ENCODE measurements at places on chromosomes 4 and X.

DNA sequence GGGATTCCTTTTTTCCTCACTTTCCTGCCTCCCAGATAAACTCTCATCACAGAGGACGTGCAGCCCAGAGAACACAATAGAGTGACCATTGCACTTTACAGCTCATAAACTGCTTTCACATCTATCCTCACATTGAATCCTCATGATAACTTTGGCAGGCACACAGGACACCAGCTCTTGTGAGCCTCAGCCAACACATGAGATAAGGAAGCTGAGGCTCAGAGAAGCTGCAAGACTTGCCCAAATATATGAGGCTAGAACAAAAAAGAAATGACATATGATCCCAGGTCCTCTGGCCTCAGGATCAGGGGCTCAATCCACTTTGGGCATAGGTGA, 85.0 kb upstream of the CPEB2 start:
- no peak for DNase-seq

- no peak for DNase-seq
Observed at GRCh38 chrX:13793897-13794296, 23.0 kb downstream of the GPM6B start.

DNA sequence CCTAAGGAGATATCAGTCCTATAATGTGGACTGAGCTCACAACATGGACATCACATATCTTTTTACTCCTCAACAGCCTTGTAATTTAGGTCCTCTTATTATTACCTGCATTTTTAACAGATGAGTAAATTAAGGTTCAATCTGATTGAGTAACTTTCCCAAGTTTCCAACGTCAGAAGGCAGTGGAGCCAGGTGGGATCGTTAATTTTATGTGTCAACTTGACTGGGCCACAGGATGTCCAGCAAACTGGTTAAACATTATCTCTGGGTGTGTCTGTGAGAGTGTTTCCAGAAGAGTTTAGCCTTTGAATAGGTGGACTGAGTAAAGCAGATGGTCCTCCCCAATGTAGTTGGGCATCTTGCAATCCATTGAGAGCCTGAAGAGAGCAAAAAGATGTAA, 59.0 kb upstream of the SLIT2 start:
- no peak for DNase-seq

GRCh38 chrX:151974336-151975227, at the start of gene GABRE:
TSS of gene GABRE (minus strand) at chrX:151974676. CDS start at chrX:151974625, 51 bp downstream.
- DNase-seq = no peak

DNA sequence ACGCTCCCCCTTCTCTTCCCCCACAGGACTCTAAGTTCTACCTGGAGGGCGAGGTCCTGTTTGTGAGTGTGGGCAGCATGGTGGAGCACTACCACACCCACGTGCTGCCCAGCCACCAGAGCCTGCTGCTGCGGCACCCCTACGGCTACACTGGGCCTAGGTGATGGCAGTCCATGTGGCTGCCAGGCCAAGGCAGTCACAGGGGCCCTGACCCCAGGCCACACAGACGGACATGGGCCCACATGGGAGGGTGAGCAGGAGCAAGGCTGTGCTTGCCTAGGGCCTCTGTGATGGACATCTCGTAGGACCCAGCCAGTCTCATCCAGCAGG, 10.0 kb upstream of the ADD1 start:
- no peak for DNase-seq

DNA sequence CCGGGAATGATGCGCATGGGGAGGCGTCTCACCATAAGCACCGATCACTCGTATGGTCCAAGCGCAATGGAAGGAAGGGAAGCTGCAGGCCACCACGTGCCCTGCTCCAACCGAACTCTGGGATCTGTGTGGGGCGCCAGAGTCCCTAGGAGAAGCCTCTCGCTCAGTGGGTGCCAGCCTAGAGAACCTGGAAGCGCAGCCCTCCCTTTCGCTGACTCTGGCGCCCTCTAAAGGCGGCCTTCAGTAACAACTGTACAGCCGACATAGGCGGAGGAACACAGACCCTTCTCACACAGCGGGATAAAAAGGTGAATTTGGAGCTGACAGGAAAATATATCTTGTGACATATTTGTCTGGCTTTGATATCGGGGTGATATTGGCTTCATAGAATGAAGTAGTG, 76.0 kb downstream of the INTS6L start:
- peak; percentile 13 for DNase-seq

- DNase-seq = no peak
Observed at GRCh38 chr4:136768925-136769275, 763.4 kb downstream of the PCDH18 start.

DNA sequence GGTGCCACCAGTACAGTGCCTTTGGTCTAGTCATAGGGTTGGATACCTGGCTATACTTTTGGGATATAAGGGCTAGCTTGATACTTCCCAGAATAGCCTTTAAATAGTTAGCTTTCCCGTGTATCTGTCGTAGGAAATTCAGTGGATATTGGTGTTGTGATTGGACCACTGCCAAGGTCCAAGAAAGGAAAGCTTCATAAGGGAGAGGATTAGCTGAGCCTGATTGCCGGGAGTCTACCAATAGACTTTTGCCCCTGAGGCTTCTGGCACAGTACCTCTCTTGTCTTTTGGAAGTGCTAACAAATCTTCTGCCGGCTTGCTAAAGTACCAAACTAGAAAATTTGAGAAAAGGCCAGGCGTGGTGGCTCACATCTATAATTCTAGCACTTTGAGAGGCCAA, 350.6 kb downstream of the CHIC1 start:
- DNase-seq = no peak

DNA sequence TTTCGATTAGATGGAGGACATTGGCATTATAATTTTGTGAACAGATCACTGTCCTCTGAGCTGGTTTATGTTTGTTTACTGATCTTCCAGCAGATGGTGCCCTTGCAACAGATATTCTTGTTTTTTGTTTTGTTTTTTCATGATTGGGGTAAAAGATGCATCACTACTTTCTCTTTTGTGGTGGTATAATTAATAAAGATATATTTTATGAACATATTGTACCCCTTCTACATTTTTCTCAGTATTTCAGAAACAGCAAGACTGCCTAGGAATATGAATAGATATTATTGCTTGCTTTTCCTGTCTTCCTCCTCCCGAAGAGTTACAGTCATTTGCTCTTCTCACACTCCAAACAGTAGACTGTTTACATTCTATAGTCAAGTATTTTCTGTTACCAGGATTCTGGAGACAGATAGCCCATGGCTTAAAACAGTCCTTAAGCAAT, 905.2 kb downstream of the TRAM1L1 start:
- no peak for DNase-seq

GRCh38 chr4:83758285-83758684, 222.4 kb downstream of the GPAT3 start:
- no peak for DNase-seq

GRCh38 chrX:47189906-47190305, 3.7 kb upstream of the UBA1 start:
- DNase-seq = no peak

DNA sequence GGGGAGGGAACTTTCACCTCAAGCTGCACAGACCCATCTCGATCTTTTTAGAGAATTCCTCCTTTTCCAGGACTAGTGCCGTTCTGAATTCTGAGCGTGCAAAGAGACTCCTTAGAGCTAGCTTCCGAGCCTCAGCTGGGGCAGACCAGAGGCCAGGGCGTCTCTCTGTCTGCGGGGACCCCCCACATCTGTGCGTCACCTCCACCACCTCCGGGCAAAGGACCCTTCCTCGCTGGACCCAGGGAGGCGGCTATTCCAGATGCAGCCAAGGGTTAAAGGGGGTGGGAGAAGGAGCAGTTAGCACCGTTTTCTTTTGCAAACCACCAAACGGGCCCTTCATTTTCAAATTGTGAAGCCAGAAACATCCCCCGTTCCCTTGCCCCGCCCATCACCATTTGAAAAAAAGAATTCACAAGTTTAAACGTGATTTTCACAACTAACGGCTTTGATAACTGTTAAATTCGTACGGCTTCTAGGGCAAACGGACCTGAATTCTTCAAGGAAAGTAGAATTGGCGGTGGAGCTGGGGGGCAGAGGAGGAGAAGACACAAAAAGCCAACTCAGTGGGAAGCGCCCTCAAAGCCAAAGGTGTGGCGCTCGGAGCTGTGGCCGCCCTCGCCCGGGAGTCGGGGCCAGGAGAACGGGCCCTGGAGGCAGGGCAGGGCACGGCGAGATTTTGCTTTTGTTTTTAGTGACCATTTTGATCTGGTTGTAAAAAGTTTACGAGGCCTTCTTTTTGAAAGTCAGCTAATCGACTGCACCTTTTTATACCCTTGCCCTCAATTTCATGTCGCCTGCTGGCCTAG, 3.3 kb upstream of the PDGFRA start:
- no peak for DNase-seq

DNA sequence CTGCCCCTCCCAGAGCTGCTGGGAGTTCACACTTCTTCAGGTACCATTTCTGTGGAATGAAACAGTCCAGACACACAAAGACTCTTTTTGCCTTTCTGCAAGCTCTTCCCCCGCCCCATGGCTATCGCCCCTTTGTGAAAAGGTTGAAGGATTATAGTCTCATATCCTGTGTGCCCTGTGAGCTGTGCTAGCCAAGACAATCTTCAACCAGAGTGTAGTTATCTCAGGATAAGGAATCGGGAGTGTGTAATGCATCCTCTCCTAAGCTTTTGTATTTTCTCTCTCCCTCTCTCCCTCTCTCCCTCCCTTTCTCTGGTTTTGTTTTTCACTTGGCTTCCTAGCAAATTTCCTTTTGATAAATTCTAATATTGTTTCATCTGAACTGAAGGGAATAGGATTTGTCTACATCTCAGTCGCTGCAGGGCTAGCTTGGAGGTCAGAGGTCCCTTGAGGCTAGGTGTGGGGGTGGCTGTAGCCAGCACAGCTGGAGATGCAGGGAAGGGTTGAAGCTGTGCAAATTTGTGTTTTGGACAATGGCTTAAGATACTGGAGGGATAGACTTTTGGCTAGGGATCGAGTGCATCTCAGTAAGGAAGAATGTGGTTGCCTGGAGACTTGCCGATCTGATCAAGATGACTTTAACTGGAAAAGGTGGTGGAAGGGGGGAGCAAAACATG, 74.6 kb upstream of the NALF2 start:
- DNase-seq = no peak

- no peak for DNase-seq
Observed at GRCh38 chrX:6748595-6748994, 213.7 kb upstream of the VCX3A start.

DNA sequence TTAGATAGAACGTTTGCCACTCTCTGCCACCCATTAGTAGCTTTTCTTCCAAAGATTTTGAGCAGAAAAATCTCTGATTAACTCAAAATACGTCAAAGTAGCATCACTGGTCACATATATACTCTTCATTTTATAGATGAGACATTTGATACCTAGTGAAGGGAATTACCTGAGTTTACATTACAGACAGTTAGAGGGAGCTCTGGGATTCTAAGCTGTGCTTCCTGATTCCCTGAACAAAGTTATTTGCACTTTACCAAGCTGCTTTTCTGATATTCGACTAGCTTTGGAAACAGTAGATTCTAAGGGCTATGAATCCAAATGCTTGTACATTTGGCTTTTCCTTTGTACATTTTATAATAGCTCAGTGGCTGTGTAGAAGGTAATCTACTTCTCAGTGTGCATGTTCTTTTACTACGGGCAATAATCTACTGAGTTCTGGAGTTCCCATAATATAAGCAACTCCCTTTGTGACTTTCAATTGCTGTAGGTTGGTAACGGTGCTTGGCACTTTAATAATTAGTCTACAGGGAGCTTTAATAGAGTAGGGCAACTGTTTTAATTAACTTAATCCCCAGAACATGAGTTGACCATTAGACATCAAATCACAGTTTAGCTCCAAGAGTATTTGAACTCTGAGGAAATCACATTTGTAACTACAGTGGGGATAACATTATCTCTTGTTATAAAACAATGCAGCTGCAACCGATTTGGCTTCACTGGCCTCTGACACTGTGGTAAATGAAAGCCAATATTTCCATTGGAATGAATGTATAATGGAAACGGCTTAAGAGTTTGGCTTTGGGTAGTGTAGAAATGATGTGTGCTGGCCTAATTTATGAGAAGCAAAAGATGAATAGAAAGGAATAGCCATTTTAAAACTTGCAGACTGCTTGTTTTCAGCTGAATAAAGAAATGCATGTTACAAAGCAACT, 1602.4 kb downstream of the STIM2 start:
- DNase-seq = no peak

- no peak for DNase-seq
Observed at GRCh38 chrX:9853307-9853706, 67.1 kb downstream of the SHROOM2 start.

DNA sequence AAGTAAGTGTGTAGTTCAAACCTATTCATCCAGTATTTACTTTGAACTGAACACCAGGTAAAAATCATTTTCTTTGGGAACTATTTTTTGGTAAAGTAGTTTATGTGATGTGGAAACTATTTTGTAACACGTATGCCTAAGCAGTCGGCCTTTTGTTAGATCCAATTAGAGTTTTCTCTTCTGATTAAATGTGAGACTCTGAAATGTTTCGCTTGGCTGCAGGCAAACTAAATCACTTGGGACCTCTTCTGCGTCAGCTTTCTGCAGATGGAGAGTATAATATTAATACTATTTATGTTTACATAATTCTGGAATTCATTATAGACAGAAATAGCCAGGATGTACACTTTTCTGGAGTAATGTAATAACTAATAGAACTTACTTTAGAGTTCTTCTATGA, 46.9 kb downstream of the BMPR1B start:
- DNase-seq = no peak

DNA sequence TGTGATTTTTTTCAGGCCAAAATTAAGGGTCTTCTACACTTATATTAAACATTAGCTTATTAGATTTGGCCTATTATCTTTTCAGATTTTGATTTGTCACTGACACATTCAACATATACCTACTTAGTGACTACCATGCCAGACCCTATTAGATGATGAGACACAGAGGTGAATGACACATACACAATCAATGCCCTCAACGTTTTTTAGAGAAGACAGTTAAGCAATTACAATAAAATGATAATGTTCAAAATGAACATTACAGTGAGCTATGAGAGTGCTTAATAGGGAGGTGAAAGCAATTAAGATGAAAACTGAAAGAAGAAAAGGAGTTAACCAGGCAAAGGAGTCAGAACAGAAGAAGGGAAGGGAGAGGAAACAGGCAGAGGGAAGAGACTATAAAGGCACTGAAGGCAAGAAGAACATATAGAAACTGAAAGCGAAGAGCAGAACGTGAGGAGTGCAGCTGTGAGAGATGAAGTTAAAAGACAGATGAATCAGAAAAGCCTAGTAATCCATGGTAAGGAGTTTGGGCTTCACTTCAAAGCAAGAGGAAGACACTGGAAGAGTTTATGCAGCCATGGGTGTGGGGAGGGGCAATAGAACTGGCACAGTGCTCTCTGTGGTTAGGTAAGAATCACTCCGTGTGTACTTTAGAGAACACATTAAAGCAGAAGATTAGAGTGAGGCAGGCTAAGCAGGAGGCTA, 119.0 kb downstream of the REELD1 start:
- no peak for DNase-seq

GRCh38 chrX:10076765-10077164, 80.0 kb upstream of the CLCN4 start:
- no peak for DNase-seq

- DNase-seq = no peak
Observed at GRCh38 chr4:4880492-4880891, 21.0 kb downstream of the MSX1 start.

- no peak for DNase-seq
Observed at GRCh38 chrX:38570396-38570795, 9.1 kb downstream of the TSPAN7 start.

GRCh38 chr4:140296335-140297220, 76.9 kb upstream of the SCOC start:
- no peak for DNase-seq
